ENCODE measurements at places on chromosomes 5 and 9.
A peak's percentile ranks its signal among the peaks of the same experiment; 100 is the strongest.

- no peak for DNase-seq
These were observed 19.0 kb downstream of the UNC13B start for GRCh38 chr9:35180801-35181200.

GRCh38 chr5:20559845-20560244, 571.8 kb upstream of the CDH18 start:
- no peak for DNase-seq

- no peak for DNase-seq
These were observed 352.1 kb downstream of the GADD45G start for GRCh38 chr9:89956907-89957306.

DNA sequence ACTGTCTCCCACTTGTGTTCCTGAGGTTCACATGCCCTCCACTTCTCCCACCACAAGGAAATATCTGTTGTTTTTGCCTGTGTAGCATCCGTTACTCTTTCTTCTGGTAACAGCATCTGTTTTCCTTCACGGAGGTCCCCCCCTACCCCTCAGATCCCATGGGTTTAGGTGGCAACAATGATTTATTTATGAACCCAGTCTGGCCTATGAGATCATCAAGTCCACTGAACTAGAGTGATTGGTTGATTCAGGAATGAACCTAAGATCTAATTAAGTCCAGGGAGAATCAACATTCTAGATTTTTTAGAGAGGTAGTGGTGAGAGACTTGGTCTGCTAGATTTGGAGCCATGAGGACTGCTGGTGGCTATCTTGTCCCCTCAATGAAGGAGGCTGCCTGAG, 166.8 kb downstream of the NR3C1 start:
- DNase-seq, result no peak

GRCh38 chr5:88555674-88556073, 287.0 kb upstream of the TMEM161B start:
- DNase-seq, result no peak

GRCh38 chr5:181198106-181198685, 6.8 kb downstream of the TRIM7 start:
- DNase-seq, result no peak

GRCh38 chr9:128619779-128620178, 36.9 kb downstream of the DYNC2I2 start:
- no peak for DNase-seq

- no peak for DNase-seq
These were observed 17.3 kb downstream of the LPCAT1 start for GRCh38 chr5:1506242-1507013.

- DNase-seq, result no peak
These were observed 478.5 kb upstream of the SMARCA2 start for GRCh38 chr9:1536522-1537170.

- DNase-seq, result no peak
These were observed 1.2 kb downstream of the PANK3 start for GRCh38 chr5:168578006-168578405.

GRCh38 chr5:172958331-172959046, 735 bp upstream of the RPL26L1 start:
- peak; percentile 64 for DNase-seq

DNA sequence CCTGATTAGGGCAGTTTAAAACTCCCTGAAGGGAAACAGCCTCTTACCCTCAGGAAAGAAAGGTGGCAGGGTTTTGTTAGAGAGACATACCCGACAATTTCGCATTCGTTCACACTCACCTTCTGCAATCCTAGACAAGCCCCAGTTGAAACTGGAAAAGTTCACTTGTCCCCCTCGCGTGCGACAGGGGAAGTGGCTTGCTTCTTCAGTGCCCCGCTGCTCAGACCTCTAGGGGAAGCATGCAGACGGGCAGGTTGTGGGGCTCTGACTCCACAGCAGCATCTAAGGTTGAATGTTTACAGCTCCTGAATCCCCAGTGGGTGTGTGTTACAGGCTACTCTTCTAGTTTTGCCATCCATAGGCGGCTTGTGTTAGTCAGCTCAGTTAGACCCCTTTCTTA, 575.7 kb upstream of the ACO1 start:
- DNase-seq, result no peak

DNA sequence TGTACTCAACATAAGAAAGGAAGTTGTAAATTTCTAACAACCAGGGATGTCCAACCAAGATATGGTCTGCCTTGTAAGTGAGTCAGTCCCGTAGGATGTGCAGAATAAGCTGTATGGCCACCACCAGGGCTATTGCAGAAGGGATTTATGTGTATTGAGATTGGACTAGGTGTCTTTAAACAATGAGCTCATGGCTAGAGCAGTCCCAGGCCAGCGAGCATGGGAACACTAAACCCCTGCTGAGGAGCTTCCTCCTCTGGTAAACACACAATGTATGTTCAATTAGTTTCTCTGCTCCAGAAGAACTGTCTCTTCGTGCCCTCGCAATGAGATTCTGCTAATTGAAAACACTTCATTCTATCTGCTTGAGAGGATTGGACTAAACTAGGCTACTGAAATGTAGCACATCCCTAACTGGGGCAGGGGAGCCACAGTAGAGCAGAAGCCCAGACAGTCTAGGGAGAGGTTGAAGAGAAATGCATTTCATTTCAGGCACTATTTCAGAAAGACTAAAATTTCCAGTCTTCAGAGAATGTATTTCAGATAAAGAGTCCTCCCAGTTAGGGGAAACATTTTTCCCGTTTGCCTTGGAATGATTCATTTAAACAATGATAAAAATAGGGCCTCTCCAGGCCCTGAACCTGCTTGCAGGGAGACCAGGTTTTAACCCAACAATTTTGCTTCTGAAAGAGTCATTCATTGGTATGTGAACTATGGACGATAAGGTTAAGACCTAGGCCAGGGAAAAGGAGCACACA, 154.7 kb downstream of the FAM114A2 start:
- no peak for DNase-seq

DNA sequence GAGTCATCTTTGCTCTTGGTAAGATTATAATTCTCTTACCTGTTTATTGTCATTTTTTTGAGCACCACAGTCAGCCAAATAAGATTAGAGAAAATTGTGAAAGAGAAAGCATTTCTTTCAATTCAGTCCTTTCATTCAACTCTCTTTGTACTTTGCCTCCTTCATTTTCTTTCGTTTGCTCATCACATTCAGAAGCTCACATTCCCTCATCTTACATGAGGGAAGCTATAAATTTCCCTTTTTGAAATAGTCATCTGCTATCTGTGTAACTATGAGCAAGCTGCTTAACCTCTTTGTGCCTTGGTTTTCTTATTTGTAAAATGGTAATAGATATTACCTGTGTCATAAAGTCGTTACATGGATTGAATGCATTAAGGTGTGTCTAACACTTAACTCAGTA, 41.4 kb downstream of the PAM start:
- no peak for DNase-seq

GRCh38 chr5:14142202-14142826, 828 bp upstream of the TRIO start:
- DNase-seq, result no peak

DNA sequence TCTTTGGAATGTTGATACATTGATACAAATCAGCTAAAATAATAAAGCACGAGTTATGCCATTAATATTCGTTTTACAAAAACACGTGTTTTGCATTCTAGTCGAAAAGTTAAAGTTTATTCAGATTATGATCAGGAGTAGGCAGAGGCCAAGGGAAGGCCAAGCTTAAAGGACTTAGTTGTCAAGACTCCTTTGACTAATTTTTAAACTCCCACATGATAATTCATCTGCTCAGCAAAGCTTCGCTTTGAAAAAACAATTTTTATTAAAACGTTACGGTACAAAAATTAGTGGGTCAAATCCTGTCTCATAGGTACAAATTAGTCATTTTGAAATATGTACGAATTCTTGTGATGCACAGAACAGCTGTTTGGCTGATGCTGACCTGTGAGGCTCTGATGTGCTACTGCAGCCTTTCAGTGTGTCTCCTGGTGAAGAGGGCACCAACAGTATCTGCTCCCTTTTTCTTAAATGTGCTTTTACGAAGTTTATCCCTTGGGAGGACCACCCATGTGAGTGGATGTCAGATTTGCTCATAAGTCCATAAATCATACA, 23.0 kb upstream of the NR3C1 start:
- DNase-seq, result no peak

- DNase-seq, result no peak
These were observed 28.8 kb downstream of the RBM27 start for GRCh38 chr5:146232223-146232622.

- DNase-seq, result no peak
These were observed 41.4 kb downstream of the BICD2 start for GRCh38 chr9:92723299-92723625.

- DNase-seq, result no peak
These were observed 15.8 kb upstream of the ABO start for GRCh38 chr9:133290751-133291302.

DNA sequence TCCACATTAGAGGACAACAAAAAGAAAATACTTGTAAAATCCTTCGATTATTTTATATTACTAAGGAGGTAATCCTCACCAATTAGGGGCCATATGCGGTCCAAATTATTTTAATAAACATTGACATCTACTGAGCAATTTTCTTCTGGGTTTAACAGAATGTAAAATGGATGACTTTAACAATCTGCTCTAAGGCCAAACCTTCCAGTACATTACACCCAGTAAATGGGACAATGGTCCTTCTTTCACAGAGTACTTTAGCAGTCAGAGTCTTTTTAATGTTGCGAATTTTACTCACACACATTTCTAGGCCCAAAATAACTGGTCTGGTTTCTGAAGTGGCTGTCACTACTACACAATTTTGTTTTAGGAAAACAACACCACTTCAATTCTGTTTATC, 106.9 kb downstream of the TTC39B start:
- DNase-seq, result no peak

DNA sequence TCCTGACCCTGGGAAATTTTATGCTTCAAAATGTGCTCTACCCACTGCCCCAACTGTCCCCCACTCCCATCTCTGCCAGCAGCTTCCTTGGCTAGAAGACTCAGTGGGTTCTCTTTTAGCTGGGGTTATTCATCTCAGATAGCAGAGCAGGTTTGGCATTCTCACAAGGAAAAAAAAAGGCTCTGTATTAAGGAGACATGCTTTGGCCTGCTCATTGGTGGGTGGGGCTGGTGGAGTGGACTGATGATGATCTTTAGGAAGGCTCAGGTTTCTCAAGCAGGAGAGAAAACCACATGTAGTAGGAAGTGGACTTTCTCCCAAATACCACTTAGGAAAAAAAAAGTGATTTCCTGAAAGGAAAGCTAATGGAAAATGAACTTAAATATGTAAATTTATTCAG, 279.2 kb upstream of the ZNF462 start:
- no peak for DNase-seq

GRCh38 chr9:75664597-75664996, 225.9 kb upstream of the PCSK5 start:
- DNase-seq, result no peak

DNA sequence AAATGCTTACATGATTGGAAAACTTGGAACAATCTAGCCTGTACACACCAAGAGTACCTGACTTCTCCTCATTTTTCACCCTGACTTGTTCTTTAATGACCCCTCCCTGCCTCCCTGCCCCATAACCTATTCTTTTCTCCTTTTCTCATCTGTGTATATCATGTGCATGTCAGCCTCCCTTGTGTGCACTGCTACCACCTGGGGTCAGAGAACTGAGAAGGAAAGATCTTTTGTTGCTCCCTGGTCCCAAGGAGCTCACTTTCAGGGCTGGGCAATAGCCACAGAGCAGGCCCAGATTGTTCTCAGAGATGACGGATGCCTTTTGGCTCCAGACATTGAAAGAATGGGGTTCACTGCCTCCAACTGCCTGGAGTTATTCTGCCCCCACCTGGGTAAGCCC, 5.1 kb downstream of the MAP1B start:
- no peak for DNase-seq

- no peak for DNase-seq
These were observed 32.9 kb downstream of the FAM163B start for GRCh38 chr9:133576031-133576874.

DNA sequence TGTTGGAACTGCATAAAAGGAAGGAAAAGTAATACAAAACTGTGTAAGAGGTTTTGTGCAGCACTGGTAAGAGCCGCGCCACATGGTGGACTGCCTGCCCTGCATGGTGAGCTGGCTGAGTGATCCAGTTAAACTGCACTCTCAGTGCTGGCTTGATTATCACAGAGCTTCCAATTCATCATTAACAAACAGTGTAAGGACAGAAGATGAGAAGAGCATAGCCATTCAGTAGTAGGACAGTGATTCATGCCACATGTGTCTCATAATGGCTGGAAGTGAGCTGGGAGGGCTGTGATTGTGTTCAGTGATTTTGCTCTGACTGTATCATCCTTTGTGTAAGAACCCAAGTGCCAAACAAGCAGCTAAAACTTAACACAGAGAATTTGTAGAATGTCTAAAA, 14.1 kb downstream of the ASPN start:
- DNase-seq, result no peak

GRCh38 chr9:97124256-97124655, 85.3 kb upstream of the CTSV start:
- DNase-seq, result no peak

Measured in activated CD4-positive, CD25-positive, alpha-beta regulatory T cell (primary cell).